Activated CD4-positive, alpha-beta T cell treated with anti-CD3 and anti-CD28 coated beads, Interleukin-2, amount 50 U/mL, for 48 hours (primary cell): ENCODE measurements at places on chromosomes 7 and 10.

- no peak for DNase-seq
Measured at GRCh38 chr7:123460616-123461015, 73.8 kb downstream of the IQUB start.

DNA sequence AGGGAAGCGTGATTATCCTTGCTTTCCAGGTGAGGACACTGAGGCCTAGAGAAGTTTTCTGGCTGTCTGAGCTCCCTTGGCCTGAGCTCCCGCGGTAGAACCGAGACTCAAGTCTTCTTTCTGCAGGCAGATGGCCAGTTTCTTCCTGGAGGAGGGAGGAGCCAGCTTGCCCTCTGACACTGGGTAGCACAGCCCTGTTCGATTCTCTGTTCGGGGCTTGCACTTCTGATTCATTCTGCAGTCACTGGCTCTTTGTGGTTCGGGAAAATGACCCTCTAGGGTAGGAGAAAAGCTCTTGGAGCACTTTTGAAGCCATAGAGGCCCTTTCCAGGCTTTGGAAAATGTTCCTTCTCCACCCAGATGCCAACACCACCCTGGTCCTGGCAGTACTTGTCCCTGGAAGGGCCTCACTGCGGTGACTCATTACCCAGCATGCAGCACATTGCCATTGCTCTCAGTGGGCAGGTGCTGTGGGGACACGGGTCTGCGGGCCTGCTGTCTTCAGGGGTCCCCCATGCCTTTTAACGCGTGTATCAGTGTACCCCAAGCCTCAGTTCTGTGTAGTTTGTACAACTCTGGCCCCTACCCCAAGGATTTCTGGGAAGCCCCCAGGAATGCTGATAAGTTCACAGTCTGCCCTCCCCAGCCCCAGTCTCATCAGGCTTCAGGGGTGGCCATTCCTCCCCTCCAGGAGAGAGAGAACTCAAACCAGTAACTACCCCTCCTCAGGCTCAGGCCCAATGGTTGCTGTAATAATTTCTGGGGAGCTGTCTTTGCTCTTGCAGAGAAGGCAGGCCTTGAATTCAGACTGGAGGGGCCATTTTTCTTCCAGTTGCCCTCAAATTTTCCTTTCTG lies 11.9 kb downstream of the CHST3 start:
- no peak for DNase-seq

DNA sequence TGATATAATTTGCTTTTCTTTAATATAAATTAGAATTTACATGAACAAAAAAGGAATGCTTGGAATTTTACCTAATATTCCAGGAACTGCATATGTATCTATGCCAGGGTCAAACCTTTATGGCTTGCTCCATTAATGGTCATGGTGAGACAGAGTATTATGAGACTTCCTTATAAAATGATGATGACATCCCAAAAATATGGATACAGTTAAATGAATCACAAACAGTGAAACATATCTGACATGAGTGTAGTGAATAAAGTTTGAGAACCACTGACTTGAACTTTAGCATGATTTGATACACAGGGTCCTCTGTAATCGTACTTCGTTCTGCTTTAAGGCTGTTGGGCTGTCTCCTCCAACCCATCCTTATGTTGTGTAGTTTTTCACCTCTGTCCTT lies 51.8 kb downstream of the MARCHF5 start:
- no peak for DNase-seq

- DNase-seq: no peak
Measured at GRCh38 chr10:88090568-88091214, 227.3 kb downstream of the PTEN start.

GRCh38 chr10:21972584-21972983 lies 30.9 kb downstream of the DNAJC1 start:
- DNase-seq: no peak

- no peak for DNase-seq
Measured at GRCh38 chr7:102953406-102953805, 40.6 kb downstream of the LRRC17 start.

GRCh38 chr7:13920053-13920697 lies 69.3 kb downstream of the ETV1 start:
- no peak for DNase-seq

DNA sequence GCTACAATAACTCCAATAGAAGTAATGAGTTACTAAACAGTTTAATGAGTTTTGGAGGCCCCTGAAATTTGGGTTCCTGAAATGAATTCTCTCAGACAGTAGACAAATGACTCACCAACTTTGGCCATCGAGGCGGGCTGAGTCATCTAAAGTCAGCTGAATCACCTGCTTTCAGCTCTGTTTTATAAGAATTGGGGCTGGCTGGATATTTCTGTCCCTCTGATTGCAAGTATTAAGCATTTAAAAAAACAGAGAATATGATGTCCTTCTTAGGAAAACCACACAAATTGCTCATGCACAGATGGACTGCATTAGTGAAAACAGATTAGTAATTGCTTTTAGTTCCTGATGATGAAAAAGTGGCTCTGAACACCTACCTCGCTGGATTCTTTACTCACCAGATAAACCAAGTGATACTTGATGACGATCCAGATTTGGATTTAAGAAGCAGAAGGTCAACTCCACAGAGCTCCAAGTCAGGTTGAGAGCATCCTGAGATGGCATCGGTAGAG lies 59.1 kb downstream of the ZNF365 start:
- peak; percentile 67 for DNase-seq

DNA sequence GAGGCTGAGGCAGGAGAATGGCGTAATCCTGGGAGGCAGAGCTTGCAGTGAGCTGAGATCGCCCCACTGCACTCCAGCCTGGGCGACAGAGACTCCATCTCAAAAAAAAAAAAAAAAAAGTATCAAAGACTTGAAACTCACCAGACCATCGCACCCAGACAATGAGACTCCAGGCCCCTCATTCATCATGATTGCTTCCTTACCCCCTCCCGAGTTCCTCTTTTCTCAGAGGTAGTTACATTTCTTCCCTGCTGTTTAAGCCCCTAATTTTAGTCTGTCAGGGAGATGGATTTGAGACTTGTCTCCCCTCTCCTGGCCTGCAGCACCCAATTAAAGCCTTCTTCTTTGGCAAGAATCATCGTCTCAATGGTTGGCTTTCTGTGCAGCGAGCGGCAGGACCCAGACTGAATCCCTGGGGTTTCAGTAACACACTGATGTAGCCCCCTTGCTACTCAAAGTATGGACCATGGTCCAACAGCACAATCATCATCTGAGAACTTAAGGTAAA lies 19.4 kb upstream of the TPST1 start:
- DNase-seq: no peak

DNA sequence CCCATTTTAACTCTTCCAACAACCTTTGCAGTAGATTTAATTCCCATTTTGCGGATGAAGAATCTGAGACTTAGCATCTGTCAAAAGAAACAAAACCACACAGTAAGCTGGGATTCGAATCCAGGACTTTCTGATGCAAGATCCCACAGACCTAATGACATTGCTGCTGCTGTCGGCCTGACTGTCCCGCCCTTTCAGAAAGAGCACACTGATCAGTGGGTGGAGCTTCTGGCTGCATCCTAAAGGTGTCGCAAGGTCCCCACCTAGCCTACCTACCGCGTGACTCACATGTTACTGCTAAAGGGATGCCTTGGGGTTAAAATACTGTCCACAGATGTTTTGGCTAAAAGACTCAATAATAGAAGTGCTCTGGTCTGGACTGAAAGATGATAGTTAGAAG lies 134.7 kb downstream of the EMX2 start:
- DNase-seq: no peak

GRCh38 chr7:1995426-1995825 lies 237.3 kb downstream of the MAD1L1 start:
- DNase-seq: no peak

DNA sequence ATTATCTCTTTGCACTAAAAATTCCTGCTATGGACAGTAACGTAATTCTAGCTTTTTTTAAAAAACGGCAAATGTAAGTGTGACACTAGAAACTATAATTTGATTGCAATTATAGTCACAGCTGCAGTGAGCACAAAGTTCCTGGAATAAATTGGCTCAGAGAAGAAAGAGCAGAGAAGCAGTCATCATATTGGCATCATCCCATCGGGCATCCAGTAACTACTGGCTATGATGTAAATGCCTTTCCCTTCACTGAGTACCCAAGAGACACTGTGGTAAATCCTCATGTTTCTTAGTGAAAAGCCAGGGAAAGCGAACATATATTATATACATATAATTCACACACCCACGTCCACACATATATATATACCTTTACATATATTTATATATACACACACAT lies 43.6 kb downstream of the PIP4K2A start:
- DNase-seq: no peak

- DNase-seq: no peak
Measured at GRCh38 chr7:30752979-30753378, 1.0 kb downstream of the INMT start.

GRCh38 chr10:122349758-122350369 lies 24.6 kb upstream of the PLEKHA1 start:
- DNase-seq: no peak

GRCh38 chr7:50159154-50159553 lies 66.1 kb upstream of the ZPBP start:
- DNase-seq: no peak

- DNase-seq: no peak
Measured at GRCh38 chr7:47893238-47893637, 55.0 kb downstream of the PKD1L1 start.

GRCh38 chr7:103348959-103349358 lies 1.5 kb downstream of the PSMC2 start:
- no peak for DNase-seq

GRCh38 chr7:40232242-40232893 lies 97.6 kb downstream of the SUGCT start:
- no peak for DNase-seq

DNA sequence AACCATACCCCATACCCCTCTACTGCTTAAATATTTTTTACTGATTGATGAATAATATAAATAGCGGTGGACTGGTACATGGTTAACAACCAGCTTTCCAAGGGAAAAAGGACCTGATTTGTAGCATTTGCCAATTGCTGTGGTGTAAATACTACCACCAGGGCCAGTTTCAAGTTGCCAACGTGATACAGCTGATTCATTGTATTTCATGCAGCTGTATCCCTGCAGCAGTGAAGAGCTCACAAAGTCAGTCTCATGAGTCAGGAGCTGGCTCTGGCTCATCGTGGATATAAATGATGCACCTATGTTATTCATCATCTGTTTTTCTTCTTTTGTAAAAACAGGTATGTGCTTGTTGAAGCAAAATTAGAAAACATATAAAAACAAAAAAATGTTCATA lies 15.2 kb downstream of the CALML5 start:
- no peak for DNase-seq

- DNase-seq: no peak
Measured at GRCh38 chr7:140595468-140596092, 45.0 kb downstream of the DENND2A start.

DNA sequence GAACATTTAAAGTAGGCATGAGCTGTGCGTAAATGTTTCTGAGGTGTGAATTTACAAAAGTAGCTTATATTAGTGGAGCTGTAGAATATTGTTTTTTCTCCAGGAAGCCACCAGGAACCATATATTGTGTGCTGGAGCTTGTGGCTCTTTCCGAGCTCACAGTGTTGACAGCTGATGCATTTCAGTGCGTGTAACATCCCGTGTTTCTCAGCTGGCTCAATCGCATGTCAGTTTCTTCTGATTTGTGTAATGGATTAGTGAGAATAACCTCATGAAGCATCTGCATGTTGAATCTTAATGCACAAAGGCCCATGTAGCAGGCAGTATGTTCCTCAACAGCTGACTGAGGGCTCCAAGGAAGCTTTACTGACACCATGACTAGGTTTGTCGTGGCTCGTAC lies 39.4 kb downstream of the VKORC1L1 start:
- no peak for DNase-seq
